Neural progenitor cell (in vitro differentiated cells): ENCODE measurements at places on chromosomes 2 and 18. TPM values are rescaled to one million over a fixed set of nuclear protein-coding genes. Genes with fewer than 3 reads are reported as not detected.

The ABCG5 gene
- not detected in 2 replicates for total RNA-seq

GRCh38 chr2:167411367-167411766 is 523.1 kb downstream of the XIRP2 start:
- no peak overlapping the region for H3K27ac ChIP-seq
- no peak for DNase-seq
- peaks cover 9% of the 10 kb centered on the region for H3K4me1 ChIP-seq
- no peaks in the 10 kb centered on the region for H3K36me3 ChIP-seq
- no peaks in the 10 kb centered on the region for H3K27me3 ChIP-seq

The CNDP1 gene
- total RNA-seq: not detected in 2 replicates

The DNAH7 gene
- 0.25 and 0.49 TPM in 2 replicates for total RNA-seq

DNA sequence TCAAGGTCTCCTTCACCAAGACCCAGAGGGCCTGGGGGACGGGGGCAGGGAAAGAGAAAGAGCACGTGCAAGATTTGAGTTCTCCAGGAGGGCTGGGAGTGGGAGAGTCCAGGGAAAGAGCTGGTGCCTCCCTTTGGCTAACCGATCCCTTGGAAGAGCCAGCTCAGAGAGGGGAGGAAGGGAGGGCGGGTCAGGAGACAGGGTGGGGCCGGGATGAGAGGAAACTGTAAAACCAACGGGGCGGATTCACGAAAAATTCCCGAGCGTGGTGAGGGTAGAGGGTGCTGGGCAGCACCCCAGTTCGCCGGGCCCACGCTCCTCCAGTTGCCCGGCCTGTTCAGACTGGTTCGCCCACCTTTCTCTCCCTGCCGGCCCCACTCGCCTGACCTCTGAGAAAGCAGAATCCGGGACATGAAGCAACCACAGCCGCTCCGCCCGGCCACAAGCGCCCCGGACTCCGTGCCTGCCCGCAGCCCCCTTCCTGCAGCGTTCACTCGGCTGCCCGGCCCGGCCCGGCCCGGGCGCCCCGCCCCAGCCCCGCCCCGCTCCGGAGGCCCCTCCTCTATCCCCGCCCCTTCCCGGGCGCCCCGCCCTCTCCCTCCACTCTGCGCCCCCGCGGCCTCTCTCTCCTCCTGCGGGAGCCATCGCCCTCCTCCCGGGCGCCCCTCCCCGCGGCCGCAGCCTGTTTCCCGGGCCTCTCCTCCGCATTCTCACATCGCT is 230.9 kb upstream of the SMAD2 start:
- H3K4me1 ChIP-seq: peaks cover 25% of the 10 kb centered on the region
- H3K27me3 ChIP-seq: peaks cover 44% of the 10 kb centered on the region
- H3K27ac ChIP-seq: no peak overlapping the region
- DNase-seq: peak; percentile 87

DNA sequence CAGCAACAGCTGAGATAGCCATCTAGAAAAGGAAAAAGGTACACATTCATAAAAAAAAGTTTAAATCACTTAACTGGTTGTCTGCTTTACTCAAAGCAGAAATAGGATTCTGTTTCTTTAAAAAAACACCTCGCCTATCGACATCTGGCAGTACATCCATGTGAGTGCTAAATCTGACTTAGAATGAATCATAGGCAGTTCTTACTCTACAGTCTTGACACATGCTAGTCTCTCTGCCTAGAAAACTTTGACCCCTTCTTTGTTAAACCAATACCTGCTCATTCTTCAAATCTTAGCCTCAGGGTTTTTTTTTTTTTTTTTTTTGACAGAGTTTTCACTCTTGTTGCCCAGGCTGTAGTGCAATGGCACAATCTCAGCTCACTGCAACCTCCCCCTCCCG is 37.1 kb upstream of the GPR75 start:
- no peak overlapping the region for H3K27ac ChIP-seq
- peaks cover 25% of the 10 kb centered on the region for H3K36me3 ChIP-seq
- no peaks in the 10 kb centered on the region for H3K27me3 ChIP-seq
- no peak overlapping the region for H3K4me3 ChIP-seq
- no peaks in the 10 kb centered on the region for H3K4me1 ChIP-seq

GRCh38 chr2:9256570-9257043 is 50.0 kb downstream of the ASAP2 start:
- no peak overlapping the region for H3K27ac ChIP-seq
- no peak overlapping the region for H3K4me3 ChIP-seq
- H3K27me3 ChIP-seq: no peaks in the 10 kb centered on the region
- no peaks in the 10 kb centered on the region for H3K36me3 ChIP-seq

- no peaks in the 10 kb centered on the region for H3K36me3 ChIP-seq
- no peak for DNase-seq
- H3K27me3 ChIP-seq: no peaks in the 10 kb centered on the region
- peaks cover 11% of the 10 kb centered on the region for H3K4me1 ChIP-seq
These were observed 11.6 kb downstream of the CFLAR start for GRCh38 chr2:201127570-201127969.

The DAW1 gene
- not detected in 2 replicates for total RNA-seq

DNA sequence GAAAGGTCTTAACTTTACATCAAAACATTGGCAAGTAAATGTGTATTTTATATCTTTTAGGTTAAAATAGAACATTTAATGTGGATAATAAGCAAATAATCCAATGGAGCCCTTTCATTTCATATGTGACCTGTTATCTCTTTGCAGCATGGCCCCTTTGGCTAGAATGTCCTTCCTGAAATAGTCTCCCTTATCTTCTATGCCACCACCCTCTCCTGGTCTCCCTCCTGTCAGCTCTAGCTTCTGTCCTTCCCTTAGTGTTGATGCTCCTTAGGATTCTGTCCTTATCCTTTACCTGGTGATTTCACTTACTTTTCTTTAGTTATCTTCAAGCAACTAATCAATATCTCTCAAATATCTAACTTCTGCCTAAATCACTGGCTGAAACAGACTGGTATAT is 87.1 kb upstream of the TFCP2L1 start:
- no peak overlapping the region for H3K27ac ChIP-seq
- no peaks in the 10 kb centered on the region for H3K4me1 ChIP-seq
- H3K27me3 ChIP-seq: no peaks in the 10 kb centered on the region
- no peaks in the 10 kb centered on the region for H3K36me3 ChIP-seq

GRCh38 chr2:231159306-231159705 is 34.5 kb upstream of the HTR2B start:
- peaks cover 9% of the 10 kb centered on the region for H3K36me3 ChIP-seq
- no peak overlapping the region for H3K27ac ChIP-seq
- DNase-seq: no peak
- no peak overlapping the region for H3K4me3 ChIP-seq
- no peaks in the 10 kb centered on the region for H3K27me3 ChIP-seq
